ENCODE measurements at places on chromosomes 4 and X.

DNA sequence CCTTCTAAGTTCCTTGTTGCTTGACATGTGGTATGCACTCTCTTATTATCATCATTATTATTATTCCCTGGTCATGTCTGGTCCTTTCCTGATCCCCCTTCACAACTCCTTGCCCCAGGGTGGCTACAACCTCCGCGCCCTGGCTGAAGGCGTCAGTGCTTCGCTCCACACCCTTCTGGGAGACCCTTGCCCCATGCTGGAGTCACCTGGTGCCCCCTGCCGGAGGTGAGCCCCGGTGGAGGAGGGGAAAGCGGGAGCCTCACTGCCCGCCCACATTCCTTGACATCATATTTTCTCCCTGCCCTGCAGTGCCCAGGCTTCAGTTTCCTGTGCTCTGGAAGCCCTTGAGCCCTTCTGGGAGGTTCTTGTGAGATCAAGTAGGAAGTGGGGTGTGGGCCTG, 11.0 kb upstream of the ERAS start:
- DNase-seq: no peak

DNA sequence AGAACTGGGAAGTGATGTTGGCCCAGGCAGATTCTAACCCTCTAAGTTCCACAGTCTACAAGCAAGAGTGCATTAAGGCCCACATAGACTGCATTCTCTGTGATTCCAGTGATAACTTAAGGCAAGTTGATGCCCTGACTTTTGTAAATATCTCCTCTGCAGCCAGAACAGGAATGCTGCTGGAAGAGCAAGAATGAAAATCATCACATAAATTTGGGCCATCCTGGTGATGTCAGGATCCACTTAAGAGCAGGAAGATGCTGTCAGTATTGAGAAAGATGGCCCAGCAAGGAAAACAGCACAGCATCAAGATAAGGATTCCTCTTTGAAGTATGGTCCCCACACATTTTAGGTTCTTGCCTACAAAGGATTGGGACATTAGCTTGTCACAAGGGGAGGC, 52.4 kb downstream of the TMPRSS11F start:
- no peak for DNase-seq

DNA sequence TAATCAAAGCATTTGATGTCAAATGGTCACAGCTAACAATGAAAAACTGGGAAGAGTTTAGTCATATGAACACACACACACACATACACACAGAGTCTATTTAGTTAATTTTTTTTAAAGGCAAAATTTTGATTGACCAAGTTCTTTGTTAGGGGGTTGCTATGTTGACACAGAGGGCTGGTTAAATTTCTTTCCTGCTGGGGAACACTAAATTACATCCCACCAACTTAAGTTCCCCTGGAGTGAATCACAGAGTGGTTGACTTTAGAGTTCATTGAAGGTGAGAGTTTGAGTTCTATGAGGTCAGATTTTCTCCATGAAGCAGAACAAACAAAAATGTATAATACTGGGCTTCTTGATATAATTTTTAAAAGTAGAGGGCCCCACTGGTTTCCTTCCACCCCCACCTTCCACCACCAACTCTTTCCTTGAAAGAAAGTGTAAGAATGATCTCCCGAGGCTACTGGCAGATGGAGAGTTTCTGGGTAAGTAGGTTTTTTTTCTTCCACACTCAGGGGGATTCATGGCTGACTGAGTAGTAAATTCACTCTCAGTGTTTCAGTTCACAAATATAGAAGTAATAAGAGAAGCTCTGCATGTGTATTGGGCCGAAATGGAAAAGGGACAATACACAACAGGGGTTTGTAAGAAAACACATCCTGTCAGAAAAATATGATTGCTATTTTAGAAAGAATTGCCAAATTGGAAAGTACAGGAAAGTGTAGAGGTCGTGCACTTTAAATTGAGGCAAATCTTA, 917.0 kb upstream of the LCORL start:
- no peak for DNase-seq

- DNase-seq: no peak
Observed at GRCh38 chrX:134191281-134191680, 45.7 kb upstream of the CCDC160 start.

GRCh38 chr4:166282081-166282770, 409.2 kb downstream of the TLL1 start:
- no peak for DNase-seq

- no peak for DNase-seq
Observed at GRCh38 chr4:4824232-4824631, 35.2 kb upstream of the MSX1 start.

- no peak for DNase-seq
Observed at GRCh38 chr4:67320645-67321044, 224.7 kb downstream of the CENPC start.

DNA sequence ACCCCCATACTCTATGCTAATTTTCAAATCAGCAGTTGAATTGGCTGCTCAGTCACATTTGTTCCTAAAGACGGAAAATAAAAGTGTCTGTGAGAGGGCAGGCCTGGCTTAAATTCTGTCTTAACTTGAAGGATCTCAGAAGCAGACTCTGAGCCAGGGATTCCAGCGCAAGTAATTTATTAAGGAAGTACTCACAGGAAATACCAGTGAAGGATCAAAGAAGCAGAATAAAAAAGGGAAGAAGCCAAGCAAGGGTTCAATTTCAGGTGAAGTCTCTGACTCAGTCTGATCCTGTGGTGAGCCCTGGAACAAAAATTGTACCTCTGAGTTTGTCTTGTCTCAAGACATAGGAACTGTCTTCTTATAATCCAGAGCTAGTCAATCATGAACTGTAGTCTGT, 52.2 kb downstream of the IL1RAPL1 start:
- no peak for DNase-seq

GRCh38 chr4:186604124-186604807, 48.9 kb upstream of the MTNR1A start:
- DNase-seq: no peak

- no peak for DNase-seq
Observed at GRCh38 chr4:85798012-85798770, 323.2 kb downstream of the ARHGAP24 start.

GRCh38 chr4:1030559-1030958, 19.1 kb downstream of the FGFRL1 start:
- no peak for DNase-seq

DNA sequence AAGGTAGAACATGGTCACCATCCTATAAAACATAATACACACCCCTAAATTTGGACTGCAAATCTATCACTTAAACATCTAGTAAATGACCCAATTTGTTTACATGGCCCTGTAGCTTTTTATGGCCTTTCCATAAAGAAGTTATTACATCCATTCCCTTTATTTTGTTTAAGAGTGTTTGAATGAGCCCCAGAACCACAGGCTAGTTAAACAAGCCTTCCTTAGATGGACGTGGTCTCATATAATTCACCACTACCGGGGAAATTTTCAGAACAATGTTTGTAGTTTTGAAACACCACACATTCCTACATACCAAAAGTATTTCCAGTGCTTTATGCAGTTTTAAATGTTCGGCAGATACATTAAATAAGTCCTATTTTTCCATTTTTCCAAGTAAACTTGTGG, 12.3 kb downstream of the PDGFC start:
- no peak for DNase-seq

DNA sequence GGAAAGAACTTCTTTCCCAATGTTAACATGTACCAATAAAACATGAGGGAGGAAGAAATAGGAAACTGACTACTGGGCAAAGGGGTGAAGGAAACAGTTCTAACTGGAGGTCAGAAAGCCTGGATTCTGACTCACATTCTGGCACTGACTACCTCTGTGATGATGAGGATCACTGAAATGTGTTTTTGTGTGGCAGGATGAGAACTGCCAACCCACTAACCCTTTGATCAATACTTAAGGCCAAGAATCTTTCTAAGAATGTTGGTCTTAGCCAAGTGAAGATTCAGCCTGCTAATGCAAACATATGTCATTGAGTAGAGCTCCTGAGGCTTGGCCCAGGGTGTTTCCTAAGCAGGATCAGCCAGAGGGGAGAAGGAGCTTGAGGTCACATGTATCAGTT, 4.6 kb downstream of the ALAS2 start:
- no peak for DNase-seq

DNA sequence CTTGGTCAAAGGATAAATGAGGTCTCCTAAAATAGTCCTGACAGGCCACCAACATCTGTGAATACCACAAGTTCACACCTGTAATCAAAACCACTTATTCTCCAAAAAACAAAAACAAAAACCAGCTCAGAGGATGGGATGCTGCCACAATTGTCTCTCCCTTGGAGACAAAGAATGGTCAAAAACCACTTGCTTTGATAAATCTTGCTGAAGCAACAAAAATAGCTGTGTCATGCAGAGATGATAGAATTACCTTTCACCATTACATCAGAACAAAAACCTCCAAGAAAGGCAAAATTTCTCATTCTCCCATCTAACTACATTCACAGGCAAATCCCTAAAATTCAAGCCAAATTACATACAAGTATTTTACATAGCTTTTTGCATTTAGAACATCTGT, 180.4 kb downstream of the MAML3 start:
- DNase-seq: no peak

GRCh38 chr4:6658597-6659075, 18.2 kb downstream of the MRFAP1 start:
- DNase-seq: no peak

GRCh38 chr4:100848841-100849240, 331.0 kb upstream of the EMCN start:
- no peak for DNase-seq

DNA sequence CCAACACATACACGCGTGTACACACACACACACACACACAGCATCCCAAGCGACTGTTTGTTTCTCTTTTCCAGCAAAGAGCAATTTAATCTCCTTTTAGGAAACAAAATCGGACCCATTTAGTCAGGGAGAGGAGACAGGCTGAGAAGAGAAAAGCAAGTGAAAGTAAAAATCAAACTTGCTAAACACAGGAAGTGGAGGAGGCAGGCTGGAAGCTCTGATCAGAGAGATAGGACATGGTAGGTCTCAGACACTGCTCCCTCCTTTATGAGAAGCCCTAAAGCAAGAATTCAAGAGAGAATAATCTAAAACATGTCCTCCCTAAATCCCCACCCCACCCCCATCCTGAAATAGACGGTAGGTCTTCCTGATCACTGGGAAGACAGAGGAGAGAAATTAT, 62.3 kb downstream of the GPC3 start:
- DNase-seq: no peak

DNA sequence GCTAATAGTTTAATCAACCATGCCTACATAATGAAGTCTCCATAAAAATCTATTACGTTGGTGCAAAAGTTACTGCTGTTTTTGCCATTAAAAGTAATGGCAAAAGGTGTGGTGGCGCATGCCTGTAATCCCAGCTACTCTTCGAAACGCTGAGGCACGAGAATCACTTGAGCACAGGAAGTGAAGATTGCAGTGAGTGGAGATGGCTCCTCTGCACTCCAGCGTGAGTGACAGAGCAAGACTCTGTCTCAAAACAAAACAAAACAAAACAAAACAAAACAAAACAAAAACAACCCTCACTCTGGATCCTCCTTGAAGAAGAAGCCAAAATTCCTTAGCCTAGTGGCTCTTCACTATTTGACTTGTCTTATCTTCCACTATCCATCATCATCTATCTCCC, 78.0 kb downstream of the MSN start:
- no peak for DNase-seq

GRCh38 chr4:40197879-40198689, 1.3 kb downstream of the RHOH start:
- no peak for DNase-seq

DNA sequence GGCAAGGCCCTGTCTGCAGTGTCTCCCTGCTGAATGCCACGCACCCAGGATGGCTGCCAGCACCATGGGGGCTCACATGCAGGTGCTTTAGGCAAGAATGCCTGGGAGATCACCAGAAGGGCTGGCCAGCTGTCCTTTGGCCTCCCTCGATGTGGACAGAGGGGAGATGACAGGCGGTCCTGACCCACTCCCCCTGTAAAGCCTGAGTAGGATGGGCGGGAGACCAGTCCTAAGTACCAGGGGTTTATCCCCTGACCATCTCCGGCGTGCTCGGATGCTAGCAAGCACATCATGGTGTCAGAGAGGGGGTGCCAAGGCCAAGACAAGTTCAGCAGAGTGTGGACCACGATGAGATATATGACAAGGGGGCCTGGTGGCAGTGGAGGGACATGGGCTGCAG, 5.3 kb downstream of the PDZD4 start:
- no peak for DNase-seq

GRCh38 chrX:150842198-150842685, 56.2 kb downstream of the CD99L2 start:
- no peak for DNase-seq

- DNase-seq: no peak
Observed at GRCh38 chrX:45596188-45596808, 395.6 kb upstream of the DIPK2B start.

- DNase-seq: no peak
Observed at GRCh38 chrX:13983734-13984133, 46.0 kb downstream of the GEMIN8 start.

DNA sequence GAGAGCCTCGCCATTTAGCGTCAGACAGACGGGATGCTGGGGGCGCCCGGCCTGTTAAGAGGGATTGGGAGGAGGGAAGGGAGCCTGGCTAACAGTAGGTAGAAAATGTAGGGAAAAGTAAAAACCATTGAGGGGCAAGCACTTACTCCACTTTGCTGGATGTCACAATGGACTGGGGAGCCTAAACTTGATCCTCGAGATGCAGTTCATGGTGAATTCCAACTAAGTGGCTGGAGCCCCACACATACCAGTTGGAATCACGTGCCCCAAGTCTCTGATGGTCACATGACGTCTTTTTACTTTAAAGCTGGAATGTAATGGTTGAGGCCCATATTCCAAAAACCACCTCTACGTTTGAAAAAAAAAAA, 1.5 kb downstream of the PLS3 start:
- no peak for DNase-seq

DNA sequence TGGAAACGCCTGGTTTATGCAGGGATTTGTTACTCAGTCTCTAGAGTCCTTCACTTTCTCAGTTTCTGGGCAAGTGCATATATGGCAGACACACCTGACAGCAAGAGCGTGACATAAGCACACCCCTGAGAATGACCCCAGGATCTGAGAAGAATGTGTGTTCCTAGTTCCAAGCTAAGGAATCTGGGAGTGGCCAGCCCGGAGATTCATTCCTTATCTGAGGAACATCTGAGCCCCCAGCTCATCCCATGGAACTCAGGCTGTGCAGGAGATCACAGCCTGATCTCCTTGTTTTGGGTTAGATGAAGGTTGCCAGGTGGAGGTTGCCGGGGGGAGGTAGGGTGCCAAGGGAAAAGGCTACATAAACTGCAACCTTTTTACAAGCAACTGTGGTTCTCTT, 23.8 kb upstream of the KIAA0232 start:
- no peak for DNase-seq

Measured in activated CD8-positive, alpha-beta memory T cell treated with anti-CD3 and anti-CD28 coated beads for 1 hour (primary cell).